Stimulated activated naive CD4-positive, alpha-beta T cell (primary cell): ENCODE measurements at places on chromosomes 11 and 22.

DNA sequence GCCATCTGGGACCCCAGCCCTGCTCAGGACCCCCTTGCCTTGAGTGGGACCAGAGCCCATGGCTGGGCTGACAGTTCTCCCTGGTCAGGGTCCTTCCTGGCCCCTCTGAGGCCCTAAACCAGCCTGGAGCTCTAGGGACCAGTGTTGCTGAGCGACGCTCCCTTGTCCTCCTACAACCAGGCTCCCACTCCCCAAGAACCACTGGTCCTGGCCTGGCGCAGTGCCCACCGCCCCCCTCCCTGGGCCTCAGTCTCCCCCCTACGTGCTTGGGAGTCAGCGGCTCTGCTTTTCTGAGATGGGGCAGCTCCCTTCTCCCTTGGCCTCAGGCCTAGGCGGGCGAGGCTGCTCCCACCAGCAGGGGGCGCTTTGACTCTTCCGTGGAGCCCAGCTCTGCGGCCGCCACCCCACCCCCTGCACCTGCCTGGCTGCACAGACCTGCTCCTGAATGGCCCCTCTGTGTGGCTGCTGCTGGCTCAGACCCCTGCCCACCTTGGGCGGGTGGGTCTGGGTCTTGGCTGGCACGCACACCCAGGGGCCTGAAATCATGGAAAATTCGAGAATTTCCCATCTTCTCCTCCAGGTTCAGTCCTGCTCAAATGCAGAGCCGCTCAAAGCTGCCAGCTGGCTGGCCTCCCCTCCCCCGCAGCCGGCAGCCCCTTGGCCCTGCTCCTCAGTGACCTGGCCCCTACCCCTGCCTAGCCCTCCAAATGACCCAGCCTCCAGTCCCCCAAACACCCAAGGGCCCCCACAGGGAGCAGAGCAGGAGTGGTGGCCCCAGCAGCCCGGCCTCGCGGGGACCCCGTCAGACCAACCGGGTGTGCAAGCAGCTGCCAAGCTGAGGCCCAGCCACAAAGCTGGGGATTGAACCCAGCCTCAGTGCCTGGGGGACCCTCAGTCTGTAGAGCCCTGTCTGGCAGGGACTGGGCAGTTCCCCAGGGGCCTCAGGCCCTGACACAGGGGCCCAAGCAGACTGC is 9.1 kb downstream of the PRR33 start:
- DNase-seq, result peak; percentile 68

DNA sequence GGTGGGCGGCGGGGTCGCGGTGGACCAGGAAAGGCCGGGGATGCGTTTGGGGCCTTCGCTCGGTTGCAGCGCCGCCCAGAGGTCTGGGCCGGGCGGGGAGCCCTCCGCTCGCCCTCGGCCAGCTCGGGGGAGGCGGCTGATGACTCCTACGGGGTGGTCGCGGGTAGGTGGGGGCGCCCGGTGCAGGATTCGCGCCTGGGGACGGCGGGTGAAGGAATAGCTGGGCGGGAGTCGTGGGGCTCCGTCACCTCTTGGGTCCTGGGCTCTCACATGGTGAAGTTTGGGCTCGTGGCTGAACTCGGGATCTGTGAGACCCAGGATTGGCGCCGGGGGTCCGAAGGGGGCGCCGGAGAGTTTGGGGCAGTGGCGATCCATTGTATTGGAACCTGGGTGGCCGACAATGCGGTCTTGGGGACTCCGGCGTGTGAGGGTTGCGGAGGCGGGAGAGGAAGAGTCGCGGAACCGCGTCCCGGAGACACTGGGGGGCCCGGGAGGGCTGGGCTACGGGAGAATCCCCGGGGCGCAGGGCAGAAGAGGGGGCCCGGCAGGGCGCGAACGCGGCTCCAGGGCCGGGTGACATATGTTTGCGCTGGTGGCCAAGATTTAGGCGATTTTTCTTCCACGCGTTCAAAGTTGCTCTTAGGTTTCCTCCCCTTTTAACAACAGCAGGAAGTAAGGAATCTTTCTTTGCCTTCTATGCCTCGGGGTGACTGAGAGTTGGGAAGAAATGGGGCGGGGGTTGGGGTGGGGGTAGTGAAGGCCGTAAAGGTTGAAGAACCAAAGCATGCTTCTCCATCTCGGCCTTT is 935 bp downstream of the QSER1 start:
- DNase-seq, result peak; percentile 60

GRCh38 chr22:27307545-27308247 is 493.9 kb downstream of the MN1 start:
- no peak for DNase-seq

DNA sequence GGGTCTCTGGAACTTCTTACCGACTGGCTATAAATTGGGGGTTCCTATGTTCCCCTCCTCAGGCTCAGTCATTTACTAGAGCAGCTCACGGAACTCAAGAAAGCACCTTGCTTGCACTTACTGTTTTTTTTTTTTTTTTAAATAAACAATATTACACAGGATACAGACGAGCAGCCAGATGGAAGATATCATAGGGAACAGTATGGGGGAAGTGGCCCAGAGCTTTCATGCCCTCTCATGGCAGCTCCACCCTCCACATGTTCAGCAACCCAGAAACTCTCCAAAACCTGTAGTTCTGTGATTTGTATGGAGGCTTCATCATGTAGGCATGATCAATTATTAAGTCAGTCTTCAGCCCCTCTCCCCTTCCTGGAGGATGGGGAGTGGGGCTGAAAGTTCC is 7.5 kb downstream of the UVRAG start:
- DNase-seq, result no peak

- DNase-seq, result peak; percentile 98
These were observed 12.9 kb upstream of the SYTL2 start for GRCh38 chr11:85823816-85824215.

GRCh38 chr11:77776455-77776854 is 44.1 kb downstream of the RSF1 start:
- DNase-seq, result no peak

- DNase-seq, result peak; percentile 17
These were observed 5.8 kb downstream of the RPS19BP1 start for GRCh38 chr22:39526736-39527171.

DNA sequence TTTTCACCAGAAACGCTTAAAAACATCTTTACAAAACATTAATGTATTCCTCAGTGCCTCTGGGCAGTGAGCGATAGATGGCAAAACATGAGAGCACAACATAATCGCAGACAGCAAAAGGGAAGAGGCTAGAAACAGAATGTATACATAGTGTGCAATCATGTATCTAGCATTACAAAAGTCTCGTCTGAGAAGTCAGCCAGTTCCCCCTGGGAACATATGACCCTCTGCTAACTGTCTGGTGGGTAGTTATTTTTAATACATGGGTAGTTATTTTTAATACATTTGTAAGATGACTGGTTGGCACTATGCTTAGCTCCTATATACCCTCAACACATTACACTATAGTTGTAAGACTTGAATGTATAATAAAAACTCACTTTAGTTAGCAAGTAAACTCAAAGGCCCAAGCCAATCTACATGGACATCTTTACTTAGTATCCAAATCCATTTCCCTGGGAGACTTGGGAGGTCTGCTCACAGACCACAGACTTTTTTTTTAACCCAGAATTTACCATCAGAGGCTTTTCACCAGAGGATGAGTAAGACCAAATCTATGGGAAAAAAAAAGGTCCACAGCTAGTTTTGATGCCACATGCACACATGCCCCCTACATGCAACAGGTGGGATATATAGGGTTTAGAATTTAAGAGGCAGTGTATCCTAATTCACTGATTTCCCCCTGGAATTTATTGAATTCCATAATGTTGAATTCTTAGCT is 71.7 kb downstream of the AMBRA1 start:
- no peak for DNase-seq
